Caco-2 (cell line): ENCODE measurements at places on chromosomes 12 and 14. TPM values are rescaled to one million over a fixed set of nuclear protein-coding genes. Genes with fewer than 3 reads are reported as not detected.

The TMPRSS12 gene
- total RNA-seq, result not detected in 2 replicates

The LRRC9 gene
- total RNA-seq, result 1.2 and 1.3 TPM in 2 replicates

The RHOJ gene
- not detected in 2 replicates for total RNA-seq

The PTPRB gene
- 0.42 and 0.73 TPM in 2 replicates for total RNA-seq

The C1R gene
- total RNA-seq, result 3.9 and 4.2 TPM in 2 replicates

The KRT75 gene
- not detected in 2 replicates for total RNA-seq
